ENCODE measurements at places on chromosomes 6 and 20.

DNA sequence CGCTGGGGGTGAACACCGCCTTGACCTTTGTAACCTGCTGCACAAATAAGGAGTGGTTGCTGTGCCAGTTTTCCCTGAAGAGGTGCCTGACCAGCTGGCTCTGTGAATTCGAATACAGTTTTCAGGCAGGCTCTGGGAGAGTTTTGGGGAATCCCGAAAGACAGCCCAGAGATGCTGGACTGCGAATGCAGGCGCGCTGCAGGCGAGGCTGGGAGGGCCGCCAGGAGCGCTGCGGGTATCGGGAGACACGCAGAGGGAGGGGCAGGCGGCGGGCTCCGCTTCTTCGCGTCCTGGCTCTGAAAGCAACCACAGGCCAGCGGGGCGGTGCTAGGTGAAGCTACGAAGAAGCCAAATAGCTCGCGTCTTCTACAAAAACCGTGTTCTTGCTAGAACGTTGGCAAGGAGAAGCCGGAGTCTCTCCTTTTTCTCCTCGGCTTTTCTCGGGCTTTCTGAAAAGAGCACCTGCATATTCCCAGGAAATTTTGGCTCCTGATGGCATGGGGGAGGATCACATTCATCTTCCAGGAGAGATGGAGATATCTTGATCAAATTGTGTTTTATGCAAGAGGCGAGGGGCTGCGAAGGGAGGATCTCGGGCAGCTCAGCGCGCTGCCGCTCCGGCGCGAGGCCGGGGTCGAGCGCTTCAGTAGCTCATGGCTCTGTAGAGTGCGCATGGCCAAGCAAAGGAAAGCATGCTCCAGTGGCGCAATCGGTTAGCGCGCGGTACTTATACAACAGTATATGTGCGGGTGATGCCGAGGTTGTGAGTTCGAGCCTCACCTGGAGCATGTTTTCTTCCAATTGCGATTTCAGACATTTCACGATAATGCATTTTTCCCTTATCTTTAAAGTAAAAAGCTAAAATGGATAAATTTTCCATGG is 158.1 kb upstream of the ZNF184 start:
- DNase-seq, result no peak

GRCh38 chr20:18698735-18699380 is 111.0 kb downstream of the DTD1 start:
- DNase-seq, result no peak

GRCh38 chr6:144662812-144663365 is 377.8 kb downstream of the UTRN start:
- DNase-seq, result peak; percentile 59

- no peak for DNase-seq
These were observed 21.4 kb downstream of the TTBK1 start for GRCh38 chr6:43264599-43265145.

GRCh38 chr6:87070741-87071140 is 24.2 kb downstream of the CGA start:
- DNase-seq, result no peak

- DNase-seq, result no peak
These were observed 164.0 kb upstream of the RUNX2 start for GRCh38 chr6:45163952-45164766.

GRCh38 chr6:35178932-35179832 is 34.6 kb upstream of the SCUBE3 start:
- no peak for DNase-seq

GRCh38 chr6:20292905-20293304 is 80.6 kb upstream of the MBOAT1 start:
- no peak for DNase-seq

DNA sequence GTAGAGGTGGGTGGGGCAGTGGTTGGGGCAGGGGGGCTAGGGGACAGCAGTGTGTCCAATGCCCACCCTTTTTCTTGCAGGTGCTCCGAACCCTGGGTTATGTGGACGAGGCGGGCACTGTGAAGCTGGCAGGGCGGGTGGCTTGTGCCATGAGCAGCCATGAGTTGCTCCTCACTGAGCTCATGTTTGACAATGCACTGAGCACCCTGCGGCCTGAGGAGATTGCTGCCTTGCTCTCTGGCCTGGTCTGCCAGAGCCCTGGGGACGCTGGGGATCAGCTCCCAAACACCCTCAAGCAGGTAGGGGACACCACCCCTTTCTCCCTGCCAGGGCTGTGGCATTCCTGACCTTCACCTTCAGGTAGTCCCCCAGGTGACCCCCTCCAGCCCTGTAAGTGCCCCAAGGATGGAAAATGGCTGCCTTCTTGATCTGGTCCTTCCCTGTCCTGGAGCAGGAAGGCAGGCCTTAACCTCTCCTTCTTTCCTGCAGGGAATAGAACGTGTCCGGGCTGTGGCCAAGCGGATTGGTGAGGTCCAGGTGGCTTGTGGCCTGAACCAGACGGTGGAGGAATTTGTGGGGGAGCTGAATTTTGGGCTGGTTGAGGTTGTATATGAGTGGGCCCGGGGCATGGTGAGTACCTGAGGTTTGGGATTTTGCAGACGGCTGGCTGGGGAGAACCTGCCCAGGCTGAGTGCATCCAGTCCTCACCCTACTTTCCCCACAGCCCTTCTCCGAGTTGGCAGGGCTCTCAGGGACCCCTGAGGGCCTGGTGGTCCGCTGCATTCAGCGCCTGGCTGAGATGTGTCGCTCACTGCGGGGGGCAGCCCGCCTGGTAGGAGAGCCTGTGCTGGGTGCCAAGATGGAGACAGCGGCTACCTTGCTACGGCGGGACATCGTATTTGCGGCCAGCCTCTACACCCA is 2.9 kb downstream of the DXO start:
- no peak for DNase-seq

DNA sequence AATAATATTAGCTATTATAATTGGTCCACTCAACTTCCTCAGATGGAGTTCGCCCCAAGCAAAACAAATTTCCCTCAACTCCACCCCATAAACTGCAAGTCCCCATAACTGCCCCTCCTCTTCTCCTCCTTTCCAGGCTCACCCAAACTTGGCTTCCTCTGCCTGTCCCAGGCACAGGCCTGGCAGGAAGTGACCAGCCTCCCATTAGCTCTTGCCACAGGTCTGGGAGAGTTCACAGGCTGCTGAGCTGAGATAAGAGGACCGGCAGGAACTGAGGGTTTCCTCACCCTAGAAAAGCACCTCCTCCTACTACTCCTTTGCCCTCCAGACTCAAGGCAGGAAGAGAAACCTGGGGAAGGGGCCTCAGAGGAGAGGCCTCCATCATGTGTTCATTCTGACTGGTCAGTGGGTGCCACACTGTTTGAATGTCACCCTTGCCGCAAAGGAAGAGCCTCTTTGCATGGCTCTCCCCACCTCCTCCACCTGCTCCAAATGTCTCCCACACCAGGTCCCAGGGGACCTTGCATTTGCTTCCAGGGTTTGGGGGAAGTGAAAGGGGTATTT is 24.5 kb upstream of the SMIM29 start:
- peak; percentile 9 for DNase-seq
